Stimulated activated CD4-positive, alpha-beta T cell treated with anti-CD3 and anti-CD28 coated beads, Interleukin-12 subunit alpha, Interleukin-12 subunit beta, amount 100 ng/mL, for 48 hours (primary cell): ENCODE measurements at places on chromosomes 7 and 10.

DNA sequence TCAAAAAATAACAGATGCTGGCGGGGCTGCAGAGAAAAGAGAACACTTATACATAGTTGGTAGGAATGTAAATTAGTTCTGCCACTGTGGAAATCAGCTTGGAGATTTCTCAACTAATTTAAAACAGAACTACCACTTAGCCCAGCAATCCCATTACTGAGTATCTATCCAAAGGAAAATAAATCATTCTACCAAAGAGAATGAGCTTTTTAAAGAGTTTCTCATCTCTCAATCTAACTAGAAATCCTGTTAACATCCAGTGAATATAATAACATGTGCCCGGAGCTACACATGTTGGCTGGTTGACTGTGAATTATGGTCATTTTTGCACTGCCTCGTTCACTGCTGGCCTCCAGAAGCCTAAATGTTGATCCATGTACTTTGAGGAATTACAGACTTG is 39.3 kb downstream of the BET1 start:
- no peak for DNase-seq

- no peak for DNase-seq
These were observed 31.6 kb downstream of the ABCB5 start for GRCh38 chr7:20647036-20647435.

GRCh38 chr10:97024168-97025073 is 161.3 kb downstream of the SLIT1 start:
- DNase-seq: no peak

DNA sequence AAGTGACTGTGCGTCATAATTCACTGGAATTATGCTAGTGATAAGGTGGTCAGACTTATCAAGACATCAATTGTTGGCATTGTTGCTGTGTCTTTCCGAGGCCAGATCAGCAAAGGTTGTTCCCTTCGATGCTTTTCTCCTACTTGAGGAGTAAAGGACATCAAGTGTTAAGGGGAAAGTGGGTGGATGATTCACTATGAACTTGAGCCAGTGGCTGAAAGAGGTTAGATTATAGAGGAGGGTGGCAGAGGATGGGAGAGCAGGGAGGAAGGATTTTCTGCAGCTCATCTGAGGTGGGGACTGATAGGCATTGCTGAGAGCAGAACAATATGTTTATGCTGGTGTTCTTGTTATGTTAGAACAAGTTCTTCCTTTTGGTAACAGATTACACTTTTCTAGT is 131.4 kb upstream of the AGR3 start:
- no peak for DNase-seq

DNA sequence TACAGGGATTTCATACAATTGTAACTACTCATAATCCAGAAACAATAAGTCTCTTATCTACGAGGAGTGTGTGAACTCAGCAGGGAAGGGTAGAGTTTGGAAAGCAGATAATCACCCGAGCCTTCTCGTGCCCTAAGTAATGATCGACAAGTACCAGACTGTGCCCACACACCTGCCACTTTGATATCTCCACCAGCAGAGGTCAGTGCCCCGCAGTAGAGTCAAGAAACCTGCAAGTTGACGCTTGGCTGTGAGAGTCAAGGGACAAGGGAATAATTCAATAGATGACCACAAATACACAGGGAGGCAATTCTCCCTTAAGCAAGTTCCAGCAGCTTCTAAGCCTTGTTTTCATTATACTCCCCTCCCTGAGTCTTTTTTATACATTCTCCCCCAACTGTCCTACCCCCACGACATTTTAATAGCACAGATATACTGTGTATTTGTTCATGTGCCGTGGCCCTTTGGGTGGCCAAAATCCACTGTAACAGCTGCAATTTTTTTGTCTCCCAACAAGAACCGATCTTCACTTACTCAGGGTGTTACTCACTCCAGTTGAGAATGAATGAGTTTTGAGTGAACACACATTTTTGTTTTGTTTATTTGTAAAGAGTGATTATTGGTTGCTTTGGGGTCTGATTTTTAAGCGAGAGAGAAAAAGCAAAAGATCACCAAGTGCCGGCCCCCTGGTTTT is 106.9 kb upstream of the RHEB start:
- no peak for DNase-seq
